ENCODE measurements at places on chromosomes 6 and 20. TPM values are rescaled to one million over a fixed set of nuclear protein-coding genes. Genes with fewer than 3 reads are reported as not detected.

Gene RPS6KA2
- 25.2 TPM for polyA plus RNA-seq

DNA sequence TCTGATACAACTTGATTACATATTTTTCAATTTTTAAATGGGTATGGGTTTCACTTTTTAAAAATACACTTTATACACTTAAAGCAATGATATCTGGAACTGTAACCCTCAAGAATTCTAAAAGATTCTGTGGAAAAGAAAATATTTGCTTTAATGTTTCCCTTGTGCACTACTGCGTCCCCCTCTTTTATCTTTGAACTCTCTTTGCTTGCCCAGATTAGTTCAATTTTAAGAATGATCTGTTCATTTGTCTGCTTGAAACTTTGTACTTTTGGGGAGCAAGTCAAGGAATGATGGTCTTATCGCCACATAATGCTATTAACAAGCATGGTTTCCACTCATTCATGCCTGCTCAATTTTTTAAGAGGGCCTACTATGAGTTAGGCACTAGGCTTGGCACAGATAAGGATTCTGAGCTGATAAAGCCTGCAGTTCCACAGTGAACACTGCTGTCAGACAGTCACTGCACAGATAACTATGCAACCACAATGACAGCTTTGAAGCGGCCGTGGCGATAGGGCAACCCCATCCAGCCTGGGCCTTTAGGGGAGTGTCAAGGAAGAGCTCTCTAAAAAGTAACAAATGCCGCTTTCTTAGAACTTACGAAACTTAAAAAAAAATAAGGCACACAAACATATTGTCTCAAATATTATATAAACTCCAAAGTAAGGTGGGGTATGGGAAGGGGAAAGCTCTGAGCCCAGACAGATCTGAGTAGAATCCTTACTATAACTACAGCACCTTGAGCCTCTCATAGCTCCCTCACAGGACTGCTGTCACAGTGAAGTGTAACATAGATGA is 29.7 kb downstream of the FYN start:
- no peak for DNase-seq

DNA sequence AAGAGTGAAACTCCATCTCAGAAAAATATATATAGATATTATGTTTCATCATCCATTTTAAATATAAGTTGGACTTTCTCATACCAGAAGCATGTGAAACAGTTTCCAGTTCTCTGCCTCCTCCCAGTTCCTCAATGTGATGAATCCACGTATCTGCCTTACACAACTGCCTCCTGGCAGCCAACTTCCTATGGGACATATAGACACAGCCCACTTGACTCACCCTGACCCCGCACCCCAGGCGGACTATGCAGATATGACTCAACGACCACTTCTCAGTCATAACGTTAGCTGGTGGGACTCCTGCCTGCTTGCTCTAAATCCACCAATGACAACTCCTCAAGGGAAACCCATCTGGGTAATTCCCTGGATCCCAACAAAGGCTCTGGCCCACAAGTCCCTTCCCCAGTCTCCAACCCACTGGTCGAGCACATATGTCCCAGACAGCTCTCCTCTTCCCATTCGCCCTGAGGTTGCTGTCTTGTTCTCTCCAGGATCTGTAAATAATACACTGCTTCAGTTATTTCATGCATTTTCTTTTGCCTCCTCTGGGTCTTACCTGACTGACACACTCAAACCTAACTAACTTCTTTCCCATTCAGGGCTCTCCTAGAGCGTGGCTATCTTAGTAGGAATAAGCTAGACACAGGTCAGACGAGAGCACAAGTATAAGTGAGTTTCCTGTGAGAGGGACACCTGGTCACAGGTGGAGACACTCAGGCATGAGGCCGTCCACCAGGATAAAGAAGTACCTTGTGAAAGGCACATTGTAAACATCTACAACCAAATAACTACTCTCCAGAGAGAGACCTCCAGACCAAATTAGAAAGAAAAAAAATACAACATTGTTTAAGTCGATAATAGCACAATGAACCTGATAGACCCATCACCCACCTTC is 548.5 kb downstream of the CD83 start:
- no peak for DNase-seq

Gene CGA
- polyA plus RNA-seq: not detected

Gene SNRNP48
- 19.7 TPM for polyA plus RNA-seq

- no peak for DNase-seq
Observed at GRCh38 chr20:44034965-44035635, 120.4 kb downstream of the TOX2 start.

DNA sequence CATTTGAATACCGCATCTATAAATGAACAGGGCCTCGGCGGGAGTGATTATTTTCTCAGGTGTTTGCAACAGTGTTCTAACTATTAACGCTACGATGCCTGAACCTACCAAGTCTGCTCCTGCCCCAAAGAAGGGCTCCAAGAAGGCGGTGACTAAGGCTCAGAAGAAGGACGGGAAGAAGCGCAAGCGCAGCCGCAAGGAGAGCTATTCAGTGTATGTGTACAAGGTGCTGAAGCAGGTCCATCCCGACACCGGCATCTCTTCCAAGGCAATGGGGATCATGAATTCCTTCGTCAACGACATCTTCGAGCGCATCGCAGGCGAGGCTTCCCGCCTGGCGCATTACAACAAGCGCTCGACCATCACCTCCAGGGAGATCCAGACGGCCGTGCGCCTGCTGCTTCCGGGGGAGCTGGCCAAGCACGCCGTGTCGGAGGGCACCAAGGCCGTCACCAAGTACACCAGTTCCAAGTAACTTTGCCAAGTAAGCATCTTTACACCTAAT is 70.9 kb downstream of the HFE start:
- DNase-seq: no peak

GRCh38 chr20:63364801-63365585 is 3.8 kb upstream of the CHRNA4 start:
- DNase-seq: no peak

DNA sequence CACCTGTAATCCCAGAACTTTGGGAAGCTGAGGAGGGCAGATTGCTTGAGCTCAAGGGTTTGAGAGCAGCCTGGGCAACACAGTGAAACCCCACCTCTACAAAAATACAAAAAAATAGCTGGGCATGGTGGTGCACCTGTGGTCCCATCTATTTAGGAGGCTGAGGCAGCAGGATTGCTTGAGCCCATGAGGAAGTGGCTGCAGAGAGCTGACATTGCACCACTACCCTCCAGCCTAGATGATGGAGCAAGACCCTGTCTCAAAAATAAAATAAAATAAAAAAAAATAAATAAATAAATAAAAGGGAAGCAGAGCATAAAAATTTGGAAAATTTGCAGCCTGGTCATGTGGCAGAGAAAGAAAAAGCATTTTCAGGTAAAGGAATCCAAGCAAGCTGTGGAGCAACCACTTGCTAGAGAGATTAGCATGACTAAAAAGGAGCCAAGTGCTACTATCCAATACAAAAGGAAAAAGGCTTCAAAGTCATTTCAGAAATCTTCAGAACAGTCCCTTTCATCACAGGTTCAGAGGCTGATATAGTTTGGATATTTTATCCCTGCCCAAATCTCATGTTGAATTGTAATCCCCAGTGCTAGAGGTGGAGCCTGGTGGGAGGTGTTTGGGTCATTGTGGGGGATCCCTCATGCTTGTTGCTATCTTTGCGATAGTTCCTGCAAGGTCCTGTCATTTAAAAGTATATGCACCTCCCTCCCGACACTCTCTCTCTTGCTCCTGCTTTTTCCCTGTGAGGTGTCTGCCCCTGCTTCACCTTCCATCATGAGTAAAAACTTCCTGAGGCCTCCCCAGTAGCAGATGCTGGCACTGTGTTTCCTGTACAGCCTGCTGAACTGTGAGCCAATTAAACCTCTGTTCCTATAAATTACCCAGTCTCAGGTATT is 11.2 kb upstream of the TTK start:
- DNase-seq: no peak

GRCh38 chr6:147381712-147382111 is 126.8 kb upstream of the SAMD5 start:
- no peak for DNase-seq

DNA sequence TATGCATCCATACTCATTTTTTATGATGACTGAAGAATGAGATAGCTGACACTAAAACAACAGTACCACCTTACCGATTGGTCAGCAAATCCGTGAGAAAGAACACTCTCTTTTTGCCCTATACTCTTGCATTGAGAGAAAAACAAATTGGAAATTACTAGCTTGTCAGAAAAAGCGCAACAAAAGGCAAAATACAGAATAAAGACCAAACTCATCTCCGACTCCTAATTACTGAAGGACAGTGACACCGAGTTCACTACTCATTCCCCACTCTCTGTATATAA is 2.1 kb downstream of the MCUR1 start:
- DNase-seq: no peak

Gene MLIP
- 0.93 TPM for polyA plus RNA-seq

GRCh38 chr6:127434651-127435050 is 24.5 kb downstream of the KIAA0408 start:
- DNase-seq: no peak

- no peak for DNase-seq
Observed at GRCh38 chr20:41782255-41782654, 164.1 kb upstream of the CHD6 start.

DNA sequence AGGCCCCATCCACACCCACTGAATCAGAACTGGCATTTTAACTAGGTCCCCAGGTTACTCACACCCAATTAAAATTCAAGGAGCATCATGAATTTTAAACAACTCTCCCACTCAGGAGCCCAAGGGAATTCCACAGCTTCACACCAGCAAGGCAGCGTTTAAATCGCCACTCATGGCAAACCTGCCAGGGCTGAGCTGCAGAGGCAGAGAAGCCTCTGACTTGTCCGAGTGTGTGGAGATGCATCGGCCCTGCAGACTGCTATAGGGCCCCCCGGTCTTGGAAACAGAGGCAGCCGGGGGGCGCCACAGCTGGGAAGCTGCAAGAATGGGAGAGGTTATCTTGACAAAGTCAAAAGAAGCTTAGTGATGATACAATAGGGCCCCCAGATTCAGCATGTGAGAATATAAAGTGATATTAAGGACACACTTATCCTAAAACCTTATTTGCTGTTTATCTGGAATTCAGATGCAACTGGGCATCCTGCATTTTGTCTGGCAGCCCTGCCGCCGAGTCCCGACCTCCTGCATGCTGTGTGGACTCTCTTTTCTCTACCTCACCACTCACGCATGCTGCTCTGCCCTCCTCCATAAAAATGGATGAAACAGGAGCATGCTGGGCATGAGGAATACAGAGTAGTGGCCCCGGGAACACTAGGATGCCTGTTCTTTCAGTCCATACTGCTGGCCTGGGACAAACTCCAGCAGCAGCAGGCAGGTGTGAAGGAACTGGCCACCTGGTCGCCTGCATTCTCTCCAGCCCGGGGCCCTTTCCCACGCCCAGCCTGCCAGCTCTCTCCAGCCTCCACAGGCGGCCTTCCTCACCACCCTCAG is 126.1 kb downstream of the PXDC1 start:
- DNase-seq: no peak

GRCh38 chr20:50123418-50123817 is 10.5 kb upstream of the UBE2V1 start:
- no peak for DNase-seq

- DNase-seq: no peak
Observed at GRCh38 chr6:56072856-56073255, 174.5 kb downstream of the COL21A1 start.

- no peak for DNase-seq
Observed at GRCh38 chr6:20412682-20413073, 11.0 kb downstream of the E2F3 start.

Gene C20orf144
- 0.44 TPM for polyA plus RNA-seq

Gene GLP1R
- 0.71 TPM for polyA plus RNA-seq

DNA sequence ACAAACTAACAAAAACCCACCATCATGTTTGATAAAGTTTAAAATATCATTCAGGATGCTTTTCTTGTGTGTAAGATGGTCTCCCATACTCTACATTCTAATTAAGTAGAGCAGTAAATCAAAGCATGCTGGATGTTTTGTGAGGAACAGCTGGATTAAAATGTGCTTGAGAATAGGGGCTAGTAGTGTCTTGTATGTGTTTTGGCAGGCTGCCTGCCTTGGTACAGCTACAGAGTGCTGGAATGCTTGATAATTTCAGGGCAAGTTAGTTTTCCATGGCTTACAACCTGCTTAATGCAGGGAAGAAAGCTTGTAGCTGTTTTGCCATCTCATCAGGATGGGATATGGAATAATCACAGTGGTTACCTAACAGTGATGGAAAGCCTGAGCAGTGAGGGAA is 636.6 kb upstream of the MMS22L start:
- DNase-seq: no peak

DNA sequence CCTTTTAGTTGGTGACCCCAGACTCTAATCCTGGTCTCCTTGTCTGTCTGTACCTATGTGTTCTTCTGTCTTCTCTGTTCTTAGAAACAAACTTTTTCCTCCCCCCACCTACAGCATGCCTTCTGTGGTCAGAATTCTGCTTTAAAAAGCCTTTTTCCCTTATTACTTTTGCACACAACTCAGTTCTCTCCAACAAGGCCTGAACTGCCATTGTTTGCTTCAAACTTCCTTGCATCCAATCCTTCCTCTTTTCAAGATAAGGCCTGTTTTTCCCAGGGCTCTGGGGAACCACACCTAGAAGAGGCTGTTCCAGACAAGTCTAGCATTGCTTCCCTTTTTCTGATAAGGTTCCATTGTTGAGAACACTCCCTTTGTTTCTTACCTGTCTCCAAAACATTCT is 22.2 kb upstream of the NCOA3 start:
- no peak for DNase-seq

GRCh38 chr20:768426-768978 is at the start of gene SLC52A3:
SLC52A3 (minus strand) TSS chr20:768500; CDS start chr20:765774, 2,726 bp downstream.
- DNase-seq: no peak

DNA sequence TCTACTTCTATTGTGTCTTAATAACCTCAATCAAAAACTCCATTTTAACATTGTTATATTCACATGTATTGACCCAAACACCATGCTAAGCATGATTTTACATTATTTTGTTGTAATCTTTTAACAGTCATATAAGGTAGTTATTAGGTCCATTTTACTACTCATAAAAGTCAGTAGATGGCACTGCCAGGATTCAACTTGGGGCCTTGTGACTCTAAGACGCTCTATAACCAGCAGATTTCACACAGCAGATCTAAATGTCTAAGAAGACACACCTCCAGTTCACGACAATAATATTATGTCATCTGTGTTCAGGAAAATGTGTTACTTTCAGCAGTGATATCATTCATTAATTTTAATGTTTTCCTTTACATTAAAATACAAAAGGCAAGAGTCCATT is 88.0 kb downstream of the FRK start:
- no peak for DNase-seq

- no peak for DNase-seq
Observed at GRCh38 chr6:74871757-74872156, 334.1 kb downstream of the COL12A1 start.

DNA sequence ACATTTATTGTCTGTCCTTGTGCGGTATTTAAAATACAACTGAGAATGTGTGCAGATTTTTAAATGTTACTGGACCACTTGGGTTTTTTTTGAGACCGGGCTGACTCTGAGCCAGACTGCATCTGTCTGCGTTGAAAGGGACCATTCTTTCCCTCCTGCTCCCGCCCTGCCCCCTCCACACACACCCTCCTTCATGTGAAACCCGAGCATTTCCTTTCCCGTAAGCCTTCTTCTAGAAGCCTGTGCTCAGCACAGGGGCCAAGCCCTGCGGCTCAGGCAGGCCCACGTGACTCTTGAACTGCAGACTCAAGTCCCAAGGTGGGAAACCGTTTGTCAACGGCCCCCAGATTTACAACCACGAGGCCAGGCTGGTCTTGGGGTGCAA is 82.7 kb upstream of the FOXC1 start:
- DNase-seq: peak; percentile 42

Gene PAX1
- 0.11 TPM for polyA plus RNA-seq

Measured in left renal cortex interstitium (tissue), 4 donors.